Anterior cingulate cortex (tissue), 58 donors: ENCODE measurements at places on chromosomes 11 and 22.

- no peak for DNase-seq
Observed at GRCh38 chr11:1158681-1159487, 1.1 kb downstream of the MUC5AC start.

GRCh38 chr22:46569055-46569847 is 31.8 kb upstream of the CELSR1 start:
- no peak for DNase-seq

- DNase-seq, result no peak
Observed at GRCh38 chr11:126139111-126140091, 72.0 kb downstream of the RPUSD4 start.

- no peak for DNase-seq
Observed at GRCh38 chr11:73265278-73265810, 6.8 kb upstream of the P2RY6 start.

DNA sequence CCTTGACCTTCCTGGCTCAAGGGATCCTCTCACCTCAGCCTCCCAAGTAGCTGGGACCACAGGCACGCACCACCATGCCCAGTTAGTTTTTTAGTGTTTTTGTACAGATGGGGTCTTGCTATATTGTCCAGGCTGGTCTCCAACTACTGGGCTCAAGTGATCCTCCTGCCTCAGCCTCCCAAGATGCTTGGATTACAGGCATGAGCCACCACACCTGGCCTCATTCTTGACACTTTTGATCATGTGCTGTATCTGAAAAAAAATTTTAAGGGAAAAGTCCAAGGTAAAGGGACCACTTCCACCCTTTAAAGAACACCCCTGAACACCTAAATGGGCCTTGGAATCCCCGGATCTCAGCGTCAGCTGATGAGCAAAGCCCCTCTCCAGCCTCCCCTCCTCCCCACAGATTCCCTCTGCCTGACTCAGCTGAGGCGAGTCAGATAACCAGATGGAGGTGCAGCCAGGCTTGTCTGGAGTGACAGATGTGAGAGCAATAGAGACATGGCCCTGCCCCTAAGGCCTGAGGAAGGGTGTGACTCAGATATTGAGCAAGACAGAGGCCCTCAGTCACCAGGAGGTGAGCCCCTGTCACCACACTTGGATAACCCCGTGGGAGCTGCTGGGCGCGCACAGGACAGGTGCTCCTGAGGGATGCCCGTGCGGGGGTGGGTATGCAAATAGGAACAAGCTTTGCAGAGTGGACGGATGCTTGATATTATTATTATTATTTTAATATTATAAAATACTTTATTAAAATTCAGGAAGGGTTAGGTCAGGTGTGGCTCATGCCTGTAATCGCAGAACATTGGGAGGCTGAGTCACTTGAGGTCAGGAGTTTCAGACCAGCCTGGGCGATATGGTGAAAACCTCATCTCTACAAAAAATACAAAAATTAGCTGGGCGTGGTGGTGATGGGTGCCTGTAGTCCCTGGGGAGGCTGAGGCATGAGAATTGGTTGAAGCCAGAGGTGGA is 5.0 kb upstream of the CCDC88B start:
- no peak for DNase-seq

GRCh38 chr11:34501500-34501899 is 12.1 kb downstream of the ELF5 start:
- DNase-seq, result no peak

GRCh38 chr11:1532606-1533341 is 39.3 kb downstream of the DUSP8 start:
- DNase-seq, result no peak

DNA sequence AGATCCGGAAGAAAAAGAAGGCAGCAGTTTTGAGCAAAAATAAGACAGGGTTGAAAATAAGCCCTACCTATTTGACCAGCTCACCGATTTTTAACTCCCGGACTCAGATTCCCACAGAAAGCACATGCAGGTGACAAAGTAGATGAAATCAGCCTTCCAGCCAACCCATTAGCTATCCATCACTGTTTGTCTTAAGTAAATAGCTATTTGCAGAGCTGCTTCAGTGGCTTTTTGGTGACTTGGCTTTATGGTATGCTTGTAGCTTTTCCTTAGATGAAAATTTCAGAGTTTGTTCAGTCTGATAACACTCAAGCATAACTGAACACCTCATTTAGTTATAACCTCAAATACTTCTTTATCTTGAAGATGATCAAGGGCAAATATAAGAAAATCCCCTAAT is 192.6 kb downstream of the HIPK3 start:
- DNase-seq, result no peak

DNA sequence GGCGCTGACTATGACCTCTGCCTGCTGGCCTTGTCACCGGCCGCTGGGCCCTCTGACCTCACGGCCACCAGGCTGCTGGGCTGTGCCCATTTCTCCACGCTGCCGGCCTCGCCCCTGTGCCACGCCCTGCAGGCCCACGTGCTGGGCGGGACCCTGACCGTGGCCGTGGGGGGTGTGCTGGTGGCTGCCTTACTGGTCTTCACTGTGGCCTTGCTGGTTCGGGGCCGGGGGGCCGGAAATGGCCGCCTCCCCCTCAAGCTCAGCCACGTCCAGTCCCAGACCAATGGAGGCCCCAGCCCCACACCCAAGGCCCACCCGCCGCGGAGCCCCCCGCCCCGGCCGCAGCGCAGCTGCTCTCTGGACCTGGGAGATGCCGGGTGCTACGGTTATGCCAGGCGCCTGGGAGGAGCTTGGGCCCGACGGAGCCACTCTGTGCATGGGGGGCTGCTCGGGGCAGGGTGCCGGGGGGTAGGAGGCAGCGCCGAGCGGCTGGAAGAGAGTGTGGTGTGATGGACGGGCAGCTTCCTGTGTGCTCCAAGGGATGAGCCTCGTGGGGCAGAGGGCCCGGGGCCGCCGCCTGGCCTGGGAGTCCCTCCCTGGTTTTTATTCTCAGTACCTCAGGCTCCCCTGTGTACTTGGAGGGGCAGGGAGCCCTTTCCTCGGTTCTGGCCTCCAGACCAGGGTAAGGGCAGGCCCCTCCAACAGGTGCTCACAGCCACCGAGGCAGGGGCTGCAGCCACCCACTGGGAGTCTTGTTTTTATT is 3.0 kb downstream of the LRFN4 start:
- no peak for DNase-seq

GRCh38 chr22:26828311-26828710 is 170.9 kb downstream of the MIAT start:
- DNase-seq, result no peak

- peak; percentile 87 for DNase-seq
Observed at GRCh38 chr11:120547811-120548681, 36.5 kb downstream of the GRIK4 start.

GRCh38 chr11:121439337-121439736 is 12.8 kb upstream of the SORL1 start:
- no peak for DNase-seq

DNA sequence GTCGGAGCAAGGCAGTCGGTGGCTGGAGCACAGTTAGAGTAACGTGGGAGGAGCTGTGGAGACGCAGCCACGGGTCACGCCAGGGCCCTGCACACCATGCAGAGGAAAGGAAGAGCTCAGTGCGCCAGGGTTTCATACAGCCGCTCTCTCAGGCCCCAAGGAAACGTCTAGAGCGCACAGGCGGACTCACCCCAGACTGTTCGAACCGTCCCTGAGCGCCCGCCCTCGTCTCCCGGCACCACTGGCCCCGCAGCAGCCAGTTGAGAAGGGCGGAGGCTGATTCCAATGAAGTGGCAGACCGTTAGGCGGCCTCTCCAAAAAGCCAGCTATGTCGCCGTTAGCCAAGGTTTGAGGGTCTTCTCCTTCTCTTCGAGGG is 483 bp upstream of the HYLS1 start:
- DNase-seq, result no peak

DNA sequence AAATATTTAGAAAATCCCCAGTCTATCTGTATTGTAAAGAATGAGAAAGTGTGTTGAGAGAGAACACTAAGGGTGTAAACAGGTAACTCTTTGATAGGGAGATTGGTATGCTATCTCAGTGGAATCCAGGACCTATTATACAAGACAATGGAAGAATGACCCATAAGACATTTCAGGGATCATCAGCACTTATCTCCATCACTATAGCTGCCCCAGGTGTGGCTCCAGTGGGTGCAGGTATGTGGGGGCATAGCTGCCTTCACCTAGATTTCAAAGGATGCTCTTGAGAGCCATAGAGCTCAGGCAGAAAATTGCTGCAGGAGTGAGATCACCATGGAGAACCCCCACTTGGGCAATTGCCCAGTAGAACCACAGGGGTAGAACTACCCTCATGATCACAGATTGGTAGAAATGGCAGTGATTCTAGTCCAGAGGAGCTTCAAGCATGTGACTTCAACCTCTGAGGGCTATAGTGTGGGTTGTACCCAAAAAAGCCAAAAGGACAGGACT is 252.3 kb upstream of the TBCEL start:
- DNase-seq, result no peak

DNA sequence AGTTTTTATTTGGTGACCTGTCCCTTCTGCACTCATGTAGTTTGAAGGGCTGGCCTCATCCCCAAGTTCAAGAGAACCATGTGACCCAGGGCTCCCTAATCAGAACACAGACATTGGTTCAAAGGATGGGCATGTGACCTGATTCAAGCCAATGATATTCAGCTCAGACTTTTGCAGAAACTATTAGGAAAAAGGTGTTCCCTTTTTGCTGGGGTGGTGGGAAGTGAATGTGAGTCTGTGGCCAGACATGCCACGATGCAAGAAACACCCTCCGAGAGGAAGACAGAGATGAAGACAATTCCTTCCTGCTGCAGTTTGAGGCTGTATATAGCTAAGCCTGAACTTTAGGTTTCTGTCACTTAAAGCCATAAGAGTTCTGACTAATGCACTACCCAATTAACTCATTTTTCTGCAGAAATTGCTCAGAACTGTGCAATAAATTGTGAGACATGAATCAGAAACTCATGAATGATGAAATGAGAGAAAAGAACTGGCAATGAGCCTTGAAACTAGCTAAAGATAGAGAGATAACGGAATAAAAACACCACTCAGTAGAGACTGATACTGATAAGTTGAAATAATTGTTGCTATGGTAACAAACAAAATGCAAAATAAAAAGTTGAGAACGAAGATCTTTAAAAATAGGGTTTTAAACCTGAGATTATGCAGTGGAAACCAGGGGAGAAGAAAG is 9.2 kb upstream of the MAPK1 start:
- DNase-seq, result no peak

- DNase-seq, result no peak
Observed at GRCh38 chr11:110878513-110878912, 166.3 kb upstream of the ARHGAP20 start.

DNA sequence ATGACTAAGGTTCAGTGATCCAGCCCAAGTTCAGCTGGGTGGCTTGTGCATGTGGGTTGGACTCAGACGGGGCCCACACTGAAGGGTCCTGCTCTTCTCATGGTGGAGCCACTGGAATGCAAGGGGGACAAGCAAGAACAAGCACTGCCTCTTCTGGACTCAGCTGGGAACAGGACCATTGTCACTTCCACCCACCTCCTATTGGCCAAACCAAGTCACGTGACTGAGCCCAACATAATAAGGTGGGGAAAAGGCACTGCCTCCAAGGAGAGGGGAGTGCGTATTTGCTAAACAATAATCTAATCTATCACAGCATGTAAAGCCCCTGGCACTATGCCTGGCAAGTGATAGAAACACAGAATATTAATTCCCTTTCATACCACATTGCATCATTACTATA is 87.1 kb downstream of the CHST1 start:
- no peak for DNase-seq

- no peak for DNase-seq
Observed at GRCh38 chr11:34558211-34558610, 44.6 kb upstream of the ELF5 start.

GRCh38 chr11:77069336-77069968 is 2.7 kb downstream of the CAPN5 start:
- no peak for DNase-seq

- no peak for DNase-seq
Observed at GRCh38 chr11:33005175-33005574, 10.5 kb upstream of the DEPDC7 start.

DNA sequence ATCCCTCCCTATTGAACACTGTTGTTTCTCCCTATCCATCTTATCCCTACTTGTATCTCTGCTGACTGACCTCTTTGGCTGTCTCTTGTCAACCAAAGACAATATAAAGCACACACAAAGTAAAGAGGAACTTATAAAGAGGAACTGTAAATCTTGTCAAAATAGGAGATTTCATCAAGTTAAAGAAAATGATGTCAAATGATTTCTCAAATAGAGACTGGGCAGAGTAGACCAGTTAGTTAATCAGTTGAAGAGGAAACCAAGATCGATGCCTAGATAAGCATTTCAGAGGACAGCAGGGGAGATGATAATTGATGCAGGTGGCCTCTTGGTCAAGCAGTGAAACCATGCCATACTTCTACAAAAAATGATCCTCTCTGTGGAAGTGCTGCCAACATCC is 22.7 kb downstream of the KCNQ1OT1 start:
- no peak for DNase-seq

DNA sequence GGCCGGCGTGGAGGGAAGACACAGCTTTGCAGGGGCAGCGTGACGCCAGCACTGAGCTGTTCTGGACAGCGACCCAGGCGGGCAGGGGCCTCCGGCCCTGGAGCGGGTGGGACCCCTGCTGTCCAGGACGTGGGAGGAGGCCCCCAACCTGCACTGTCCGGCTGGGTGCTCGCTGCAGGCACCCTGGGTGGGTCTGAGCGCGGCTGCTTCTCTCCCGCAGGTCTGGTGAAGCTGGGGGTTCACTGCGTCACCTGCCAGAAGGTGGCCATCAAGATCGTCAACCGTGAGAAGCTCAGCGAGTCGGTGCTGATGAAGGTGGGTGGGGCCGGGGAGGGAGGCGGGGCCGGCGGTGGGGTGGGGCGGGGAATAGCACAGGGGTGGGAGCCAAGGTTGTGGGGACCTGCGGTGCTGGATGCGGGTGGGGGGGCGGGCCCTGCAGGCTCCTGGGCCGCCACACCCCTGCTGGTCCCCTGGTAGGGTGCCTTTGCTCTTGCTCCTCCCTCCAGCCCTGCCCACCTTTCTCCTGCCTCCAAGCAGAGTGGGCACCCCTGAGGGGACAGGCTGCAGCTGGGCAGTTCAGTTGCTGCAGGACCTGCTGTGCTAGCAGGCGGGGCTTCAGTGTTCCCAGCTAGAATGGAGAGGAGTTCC is 46.2 kb downstream of the BRSK2 start:
- no peak for DNase-seq

- DNase-seq, result no peak
Observed at GRCh38 chr11:1637628-1638027, 8.1 kb downstream of the KRTAP5-5 start.

DNA sequence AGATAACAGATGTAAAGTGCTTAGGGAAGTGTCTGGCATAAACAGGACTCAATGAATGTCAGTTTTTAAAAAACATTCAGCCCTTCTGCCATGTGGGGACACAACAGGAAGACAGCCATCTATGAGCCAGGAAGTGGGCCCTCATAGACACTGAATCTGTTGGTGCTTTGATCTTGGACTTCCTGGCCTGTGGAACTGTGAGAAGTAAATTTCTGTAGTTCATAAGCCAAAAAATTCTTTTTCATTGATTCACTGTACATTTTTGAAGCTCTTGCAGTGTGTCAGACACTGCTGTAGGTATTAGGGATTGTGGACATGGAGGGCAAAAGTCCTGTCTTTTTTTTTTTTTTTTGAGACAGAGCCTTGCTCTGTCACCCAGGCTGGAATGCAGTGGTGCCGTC is 188.6 kb downstream of the HIPK3 start:
- no peak for DNase-seq

GRCh38 chr11:110968348-110969062 is 256.3 kb upstream of the ARHGAP20 start:
- DNase-seq, result no peak
